ENCODE measurements at places on chromosomes 6 and 20.

- DNase-seq: no peak
Observed at GRCh38 chr6:140237251-140237650, 862.8 kb upstream of the CITED2 start.

DNA sequence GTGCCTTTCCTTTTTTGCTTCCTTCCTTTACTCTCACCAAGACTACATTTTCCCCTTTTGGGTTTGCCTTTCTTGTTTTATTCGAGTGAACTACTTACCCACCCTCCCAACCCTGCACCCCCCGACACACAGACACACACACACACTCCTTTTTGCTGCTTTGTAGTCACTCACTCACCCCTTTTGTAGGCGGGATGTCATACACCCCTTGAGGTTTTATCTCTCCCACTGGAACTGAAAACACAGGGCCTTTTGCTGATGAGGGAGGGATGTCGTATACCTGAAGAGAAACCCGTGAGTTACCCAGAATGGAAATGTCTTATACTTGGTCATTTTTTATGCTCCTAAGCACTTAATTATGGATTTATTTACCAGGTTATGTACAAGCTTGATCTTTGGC is 40.3 kb downstream of the NEDD9 start:
- no peak for DNase-seq

DNA sequence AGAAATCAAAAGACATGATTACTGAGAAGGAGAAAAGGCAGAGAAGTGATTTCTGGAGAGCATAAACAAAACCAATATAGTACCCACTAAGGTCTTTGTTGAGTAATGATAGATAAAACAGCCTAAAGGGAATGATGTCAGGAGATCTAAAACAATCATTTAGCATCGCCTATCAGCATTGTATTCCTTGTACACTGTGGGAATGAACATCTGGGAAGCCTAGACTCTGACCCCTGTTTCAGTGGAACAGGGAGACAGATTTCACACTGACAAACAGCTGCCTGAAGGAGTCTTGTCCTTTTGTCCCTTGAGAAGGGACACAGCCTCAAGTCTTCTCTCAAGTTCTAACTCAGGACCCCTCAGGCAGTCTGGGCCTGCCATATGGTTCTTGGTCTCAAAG is 1.7 kb downstream of the ASIP start:
- no peak for DNase-seq

GRCh38 chr20:31758991-31759390 is 19.9 kb downstream of the TPX2 start:
- no peak for DNase-seq

GRCh38 chr6:19554356-19555225 is 282.6 kb upstream of the ID4 start:
- no peak for DNase-seq

GRCh38 chr6:20539387-20539786 is 5.1 kb downstream of the CDKAL1 start:
- peak; percentile 3 for DNase-seq

DNA sequence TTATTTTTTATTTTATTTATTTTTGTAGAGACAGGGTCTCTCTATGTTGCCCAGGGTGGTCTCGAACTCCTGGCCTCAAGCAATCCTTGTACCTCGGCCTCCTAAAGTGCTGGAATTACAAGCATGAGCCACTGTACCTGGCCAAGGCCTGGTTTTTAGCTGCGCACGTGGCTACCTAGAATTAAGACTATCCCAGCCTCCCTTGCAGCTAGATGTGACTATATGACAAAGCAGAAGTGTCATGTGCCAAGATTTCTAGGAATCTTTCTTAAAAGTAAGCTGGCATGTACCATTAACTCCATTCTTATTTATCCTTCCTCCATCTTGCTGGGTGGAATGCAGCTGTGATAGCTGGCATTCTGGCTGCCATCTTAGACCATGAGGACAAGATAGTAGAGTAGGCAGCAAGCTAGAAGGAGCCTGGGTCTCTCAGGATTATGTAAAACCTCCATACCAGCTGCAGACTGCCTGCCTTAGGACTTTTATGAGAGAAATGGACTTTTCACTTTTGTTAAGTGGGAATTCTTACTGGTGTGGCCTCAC is 2.1 kb upstream of the SPDEF start:
- DNase-seq: no peak

DNA sequence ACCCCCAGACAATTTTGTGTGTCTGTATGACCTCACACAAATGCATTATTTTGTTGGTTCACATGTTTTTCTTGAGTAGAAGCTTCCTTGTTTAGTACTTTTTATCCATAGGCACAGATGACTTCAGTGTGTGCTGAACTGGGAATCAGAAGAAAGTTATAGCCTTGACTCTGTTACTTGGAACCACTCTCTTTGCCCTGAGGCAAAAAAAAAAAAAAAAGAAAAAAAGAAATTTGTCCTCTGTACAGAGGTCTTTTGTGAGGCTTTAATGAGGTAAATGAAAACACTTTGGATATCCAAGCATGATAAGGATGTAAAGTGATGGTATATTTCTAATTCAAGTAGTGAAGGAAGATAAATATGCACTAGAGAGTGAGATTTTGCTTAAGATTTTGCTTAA is 51.9 kb downstream of the TRMT11 start:
- no peak for DNase-seq

DNA sequence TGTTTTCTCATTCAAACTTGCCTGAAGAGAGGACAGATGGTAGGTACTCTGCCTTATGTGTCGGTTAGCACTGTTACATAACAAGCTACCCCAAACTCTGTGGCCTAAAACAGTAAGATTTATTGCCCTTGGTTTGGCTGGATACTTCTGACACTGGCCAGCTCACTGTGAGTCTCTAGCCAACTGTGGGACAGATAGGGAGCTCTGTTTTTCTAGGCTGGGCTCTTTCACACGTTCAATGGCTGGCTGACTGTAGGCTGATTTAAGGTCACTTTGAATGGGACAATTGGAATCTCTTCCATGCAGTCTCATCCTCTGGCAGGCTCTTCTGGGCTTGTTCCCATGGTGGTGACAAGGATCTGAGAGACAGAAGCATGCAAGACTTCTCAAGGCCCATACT is 39.4 kb upstream of the JAG1 start:
- no peak for DNase-seq

DNA sequence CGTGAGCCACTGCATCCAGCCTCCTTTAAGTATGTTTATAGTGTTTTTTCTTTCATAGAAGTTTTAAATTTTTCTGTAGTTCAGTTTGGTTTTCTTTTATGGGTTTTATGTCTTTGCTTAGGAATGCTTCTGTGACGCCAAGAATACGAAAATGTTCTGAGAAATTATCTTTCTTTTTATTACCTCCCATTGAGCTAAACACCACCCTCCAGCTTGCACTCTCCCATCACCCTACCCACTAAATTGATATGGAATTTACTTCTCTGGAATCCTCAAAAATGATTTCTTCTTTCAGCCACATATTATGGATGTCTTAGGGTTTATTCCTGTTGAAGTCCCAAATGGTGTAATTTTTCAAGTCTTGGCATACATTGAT is 38.1 kb downstream of the JARID2 start:
- DNase-seq: no peak

DNA sequence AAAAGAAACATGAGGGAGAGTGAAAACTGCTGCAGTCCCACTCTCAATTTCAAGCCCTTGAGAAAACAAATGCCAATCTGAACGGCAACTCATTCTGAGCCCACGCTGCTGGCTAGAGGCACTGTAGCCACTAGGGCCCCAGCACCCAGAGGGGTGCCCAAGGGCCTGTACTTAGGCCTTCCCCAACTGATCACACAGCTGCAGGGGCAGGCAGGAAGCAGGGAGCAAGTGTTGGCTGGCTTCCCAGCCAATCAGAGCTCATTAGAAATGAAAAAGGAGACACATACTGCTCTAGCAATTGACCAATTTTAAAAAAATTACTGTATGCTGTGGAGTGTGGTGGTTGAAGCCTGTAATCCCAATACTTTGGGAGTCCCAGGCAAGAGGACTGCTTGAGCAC is 3.7 kb upstream of the BEND3 start:
- DNase-seq: no peak

GRCh38 chr6:149318581-149319286 is 1.2 kb downstream of the TAB2 start:
- no peak for DNase-seq

DNA sequence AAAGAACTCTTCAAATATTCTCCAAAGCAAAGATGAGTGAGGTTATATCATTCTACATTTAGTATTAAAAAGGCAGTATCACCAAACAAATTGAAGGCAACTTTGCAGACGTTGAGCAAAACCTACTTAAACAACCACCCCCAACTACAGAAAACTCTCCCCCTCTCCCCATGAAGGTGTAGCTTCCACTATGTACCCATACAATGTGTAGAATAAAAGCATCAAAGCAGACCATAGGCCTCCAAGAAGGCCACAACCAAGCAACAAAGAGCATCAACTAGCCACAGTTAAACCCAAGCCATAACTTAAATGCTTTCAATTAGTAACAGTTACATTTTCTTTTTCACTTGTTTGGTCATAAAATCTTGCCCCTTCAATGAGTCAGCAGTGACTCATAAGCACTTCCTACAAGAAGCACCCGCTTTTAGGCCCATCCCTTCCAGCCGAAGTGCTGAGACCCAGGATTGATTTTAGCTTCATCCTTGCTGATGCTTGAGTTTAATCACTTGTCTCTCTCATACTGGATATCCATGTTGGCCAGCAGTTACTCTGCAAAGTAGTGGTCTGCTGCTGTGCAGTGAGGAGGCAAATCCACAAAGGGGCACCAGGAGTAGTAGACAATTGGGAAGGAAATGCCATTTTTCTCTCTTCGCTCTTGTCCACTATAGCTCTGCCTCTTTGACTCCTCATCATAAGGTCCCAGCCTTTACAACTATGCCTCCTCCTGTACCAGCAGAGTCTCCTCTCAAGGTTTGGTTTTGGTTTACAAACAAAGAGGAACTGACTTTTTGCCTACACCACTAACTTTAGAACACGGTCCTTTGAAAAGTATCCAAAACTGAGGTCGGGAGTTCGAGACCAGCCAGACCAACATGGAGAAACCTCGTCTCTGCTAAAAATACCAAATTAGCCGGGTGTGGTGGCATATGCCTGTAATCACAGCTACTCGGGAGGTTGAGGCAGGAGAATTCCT is 8.4 kb upstream of the NUP153 start:
- DNase-seq: peak; percentile 39

DNA sequence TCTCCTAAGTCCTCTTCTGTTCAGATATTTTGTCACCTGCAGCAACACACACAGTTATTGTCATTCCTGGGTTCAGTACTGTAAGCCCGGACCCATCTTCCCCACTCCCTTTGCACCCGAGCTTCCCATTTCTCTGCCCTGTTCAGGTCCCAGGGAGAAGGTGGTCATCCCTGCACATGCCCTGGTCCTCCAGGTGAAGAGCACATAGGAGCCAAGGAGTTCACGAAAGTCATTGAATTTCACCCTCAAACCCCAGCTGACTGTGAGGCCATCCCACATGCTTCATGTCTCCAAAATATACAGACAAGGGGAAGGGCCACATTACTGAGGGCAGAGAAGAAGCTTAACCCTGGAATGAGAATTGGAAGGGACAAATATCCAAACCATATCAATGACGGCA is 8.1 kb downstream of the HLA-DPA1 start:
- DNase-seq: no peak

DNA sequence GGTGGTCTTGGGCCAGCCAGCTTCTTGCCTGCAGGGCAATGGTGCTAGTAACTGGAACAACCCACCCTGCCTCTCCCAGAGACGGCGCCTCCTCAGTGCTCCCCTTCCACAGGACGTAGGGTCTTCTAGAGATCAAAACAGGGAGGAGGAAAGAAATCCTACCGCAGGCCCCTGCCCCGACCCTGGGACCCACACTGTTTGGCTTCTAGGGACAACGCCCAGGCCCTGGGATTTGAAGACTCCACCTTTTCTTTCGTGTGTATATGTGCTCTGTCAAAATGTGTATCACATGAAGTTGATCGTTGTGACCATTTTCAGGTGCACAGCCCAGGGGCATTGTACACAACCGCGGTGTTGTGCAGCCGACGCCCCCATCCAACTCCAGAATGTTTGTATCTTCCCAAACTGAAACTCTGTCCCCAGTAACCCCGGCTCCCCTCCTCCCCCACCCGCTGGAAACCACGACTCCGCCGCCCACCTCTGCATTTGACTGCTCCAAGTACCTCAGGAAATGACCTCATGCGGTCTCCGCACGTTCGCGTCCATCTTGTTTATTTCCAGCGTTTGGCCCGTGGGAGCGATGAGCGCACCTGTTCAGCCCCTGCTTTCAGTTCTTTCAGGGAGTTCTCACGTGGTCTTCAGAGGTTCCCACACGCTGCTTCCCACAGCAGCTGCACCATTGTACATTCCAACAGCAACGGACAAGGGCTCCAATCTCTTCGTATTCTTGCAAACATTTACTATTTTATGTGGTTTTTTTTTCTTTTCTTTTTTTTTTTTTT is 3.4 kb upstream of the BHLHE23 start:
- peak; percentile 64 for DNase-seq

GRCh38 chr20:59247731-59248684 is 52.4 kb upstream of the EDN3 start:
- DNase-seq: no peak

DNA sequence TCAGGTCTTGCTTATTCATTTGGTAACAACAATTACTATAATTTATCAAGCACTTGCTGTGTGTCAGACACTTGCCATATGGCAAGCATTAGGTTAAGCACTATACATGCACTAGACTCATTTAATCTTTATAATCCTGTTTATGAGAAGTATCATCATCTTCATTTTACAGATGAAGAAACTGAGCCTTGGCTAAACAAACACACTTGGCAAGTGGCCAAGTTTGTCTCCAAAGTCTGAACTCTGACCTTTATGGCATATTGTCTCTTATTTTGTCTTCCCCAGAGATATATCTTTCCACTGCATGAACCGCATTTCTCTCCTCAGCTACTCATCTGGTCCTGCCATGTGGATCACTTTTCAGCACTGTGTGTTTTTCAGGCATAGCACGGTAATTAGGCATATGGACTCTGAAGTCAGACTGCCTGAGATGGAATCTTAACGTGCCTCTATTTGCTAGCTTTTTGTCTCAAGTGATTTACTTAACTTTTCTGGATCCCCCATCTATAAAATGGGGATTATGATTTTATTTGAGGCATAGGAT is 4.7 kb downstream of the ADGRF5 start:
- no peak for DNase-seq

- DNase-seq: peak; percentile 65
Observed at GRCh38 chr6:143536461-143536865, 24.9 kb upstream of the FUCA2 start.

DNA sequence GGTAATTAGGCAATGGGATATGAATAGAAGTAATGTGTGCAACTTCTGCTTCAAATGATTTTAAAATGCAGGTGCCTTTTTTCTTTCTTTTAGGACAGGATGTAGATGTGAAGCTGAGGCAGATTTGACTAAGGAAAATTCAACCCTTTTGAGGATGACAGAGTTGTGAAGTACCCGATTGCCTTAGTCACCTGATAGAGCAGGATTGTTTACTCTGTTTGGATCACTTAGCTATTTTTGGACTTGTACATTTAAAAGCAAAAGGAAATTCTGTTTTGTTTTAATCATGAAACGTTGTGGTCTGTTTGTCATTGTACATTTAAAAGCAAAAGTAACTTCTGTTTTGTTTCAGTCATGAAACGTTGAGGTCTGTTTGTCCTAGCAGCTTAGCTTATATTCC is 143.4 kb downstream of the FAM83B start:
- DNase-seq: no peak

- DNase-seq: no peak
Observed at GRCh38 chr6:82032444-82032843, 215.1 kb downstream of the IBTK start.

All from T-helper 2 cell treated with Interferon-gamma antibody and Interleukin-4, amounts not matched to agents 5 μg/mL and 100 μg/mL, for 36 hours (primary cell).